Hair follicle dermal papilla cell (primary cell): ENCODE measurements at places on chromosomes 12 and 14. TPM values are rescaled to one million over a fixed set of nuclear protein-coding genes. Genes with fewer than 3 reads are reported as not detected.

Gene ZNF891
- total RNA-seq: 0.85 and 1.3 TPM in 2 replicates

Gene PTPRR
- total RNA-seq: under 0.01 and 0.24 TPM in 2 replicates

Gene MYL6B
- total RNA-seq: 53.9 and 65.1 TPM in 2 replicates

Gene DCN
- total RNA-seq: 827 and 850 TPM in 2 replicates

Gene CKAP4
- 188 and 248 TPM in 2 replicates for total RNA-seq

Gene KRT73
- not detected in 2 replicates for total RNA-seq

Gene FGF6
- total RNA-seq: not detected in 2 replicates

Gene HOXC12
- not detected in 2 replicates for total RNA-seq

Gene STON2
- total RNA-seq: 143 and 162 TPM in 2 replicates

Gene LRTM2
- not detected in 2 replicates for total RNA-seq

Gene DLK1
- total RNA-seq: not detected in 2 replicates

Gene PLA2G1B
- total RNA-seq: not detected in 2 replicates

Gene SLC10A1
- not detected in 2 replicates for total RNA-seq

Gene TGM1
- total RNA-seq: 1.1 and 3.1 TPM in 2 replicates

Gene LRRC23
- total RNA-seq: 6.9 and 8.9 TPM in 2 replicates

Gene NABP2
- 21.6 and 24.0 TPM in 2 replicates for total RNA-seq

Gene TOMM20L
- total RNA-seq: not detected in 2 replicates

Gene RHEBL1
- 0.36 TPM in 1 of 2 replicates, not detected in the other for total RNA-seq

Gene PRB3
- total RNA-seq: not detected in 2 replicates

Gene NANOG
- total RNA-seq: not detected in 2 replicates

Gene LTBR
- 117 and 121 TPM in 2 replicates for total RNA-seq

Gene SCNN1A
- total RNA-seq: 0.85 and 1.5 TPM in 2 replicates

Gene RNASE2
- not detected in 2 replicates for total RNA-seq

Gene TAS2R8
- total RNA-seq: 0.12 TPM in 1 of 2 replicates, not detected in the other

Gene SETD1B
- total RNA-seq: 6.8 and 7.0 TPM in 2 replicates

Gene GRIN2B
- total RNA-seq: not detected in 2 replicates

Gene ANO2
- 1.1 TPM in 1 of 2 replicates, not detected in the other for total RNA-seq

Gene SYT10
- total RNA-seq: not detected in 2 replicates

Gene ABCD2
- total RNA-seq: under 0.01 and 0.12 TPM in 2 replicates

Gene MYF5
- total RNA-seq: not detected in 2 replicates
